ENCODE measurements at places on chromosomes 1 and 21. TPM values are rescaled to one million over a fixed set of nuclear protein-coding genes. Genes with fewer than 3 reads are reported as not detected.

DNA sequence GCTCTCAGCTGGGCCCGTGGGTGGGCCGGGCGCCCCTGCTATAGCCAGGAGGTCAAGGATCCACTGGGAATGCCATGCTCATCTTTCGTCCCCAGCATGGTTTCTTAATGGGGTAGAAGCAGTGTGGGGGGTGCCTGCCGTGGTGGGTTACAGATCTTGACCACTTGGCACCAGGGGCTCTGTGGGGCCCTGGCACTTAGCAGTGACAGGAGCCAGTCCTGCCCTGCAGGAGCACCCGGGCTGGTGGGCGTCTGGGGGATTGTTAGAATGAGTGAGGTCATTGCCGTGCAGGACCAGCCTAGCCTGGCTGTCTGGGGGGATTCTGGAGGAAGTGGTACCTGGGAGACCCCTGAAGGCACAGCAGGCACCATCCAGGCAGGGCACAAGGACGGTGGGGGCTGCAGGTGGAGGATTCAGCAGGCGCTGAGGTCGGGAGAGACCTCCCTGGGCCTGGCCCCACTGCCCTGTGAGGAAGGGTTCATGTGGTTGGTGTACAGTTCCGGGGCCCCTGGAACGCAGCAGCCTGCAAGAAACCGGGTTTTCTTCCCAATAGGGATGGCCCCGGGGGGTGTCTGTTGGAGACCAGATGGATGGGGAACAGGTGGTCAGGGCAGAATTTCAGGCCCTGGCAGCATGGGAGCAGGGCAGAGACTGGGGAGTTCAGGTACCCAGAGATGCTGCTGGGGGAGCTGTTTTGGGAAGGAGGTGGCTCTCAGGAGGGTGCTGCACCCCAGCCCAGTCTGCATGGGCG lies 4.8 kb downstream of the AIRE start:
- no peak for DNase-seq

DNA sequence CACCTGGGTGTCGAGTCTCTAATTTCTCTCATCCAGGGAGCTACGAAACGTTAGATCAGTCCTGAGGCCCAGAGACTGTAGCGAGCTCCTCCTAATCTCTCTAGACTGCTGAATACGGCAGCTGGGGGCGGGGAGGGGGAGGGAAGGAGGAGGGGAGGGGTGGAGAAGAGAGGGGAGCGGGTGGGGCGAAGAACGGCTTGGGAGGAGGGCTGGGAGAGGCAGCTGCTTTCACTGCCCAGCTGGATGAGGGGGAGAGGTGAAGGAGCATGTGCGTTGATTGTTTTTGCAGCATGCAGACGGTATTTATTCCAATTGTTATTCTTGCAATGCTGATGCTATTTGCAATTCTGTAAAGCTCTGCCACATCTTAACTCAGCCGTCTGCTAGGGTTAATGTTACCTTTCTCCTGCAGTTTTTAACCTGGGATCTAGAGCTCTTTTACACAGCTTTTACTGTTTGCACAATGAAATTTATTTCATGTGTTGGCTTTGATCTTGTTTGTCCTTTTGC lies 790 bp downstream of the DNAJC6 start:
- peak; percentile 75 for DNase-seq

DNA sequence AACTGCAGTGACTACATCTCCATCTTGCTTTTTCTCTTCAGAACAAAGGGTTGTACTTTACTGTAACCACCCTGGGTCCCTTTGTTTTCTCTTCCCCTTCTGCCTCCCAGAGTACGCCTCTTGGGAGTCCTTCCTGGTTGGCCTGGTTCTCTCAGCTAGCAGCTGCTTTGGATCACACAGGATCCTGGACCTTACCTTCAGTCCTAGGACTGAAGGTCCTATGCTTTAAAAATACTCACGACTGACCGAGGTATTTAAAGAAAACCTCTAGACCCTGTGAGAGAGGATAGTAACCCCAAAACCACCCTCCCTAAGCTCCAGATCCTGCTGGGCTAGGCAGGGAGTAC lies 4.8 kb downstream of the TRIM45 start:
- DNase-seq: no peak

- no peak for DNase-seq
These were observed 44.1 kb downstream of the GPR3 start for GRCh38 chr1:27436204-27437159.

DNA sequence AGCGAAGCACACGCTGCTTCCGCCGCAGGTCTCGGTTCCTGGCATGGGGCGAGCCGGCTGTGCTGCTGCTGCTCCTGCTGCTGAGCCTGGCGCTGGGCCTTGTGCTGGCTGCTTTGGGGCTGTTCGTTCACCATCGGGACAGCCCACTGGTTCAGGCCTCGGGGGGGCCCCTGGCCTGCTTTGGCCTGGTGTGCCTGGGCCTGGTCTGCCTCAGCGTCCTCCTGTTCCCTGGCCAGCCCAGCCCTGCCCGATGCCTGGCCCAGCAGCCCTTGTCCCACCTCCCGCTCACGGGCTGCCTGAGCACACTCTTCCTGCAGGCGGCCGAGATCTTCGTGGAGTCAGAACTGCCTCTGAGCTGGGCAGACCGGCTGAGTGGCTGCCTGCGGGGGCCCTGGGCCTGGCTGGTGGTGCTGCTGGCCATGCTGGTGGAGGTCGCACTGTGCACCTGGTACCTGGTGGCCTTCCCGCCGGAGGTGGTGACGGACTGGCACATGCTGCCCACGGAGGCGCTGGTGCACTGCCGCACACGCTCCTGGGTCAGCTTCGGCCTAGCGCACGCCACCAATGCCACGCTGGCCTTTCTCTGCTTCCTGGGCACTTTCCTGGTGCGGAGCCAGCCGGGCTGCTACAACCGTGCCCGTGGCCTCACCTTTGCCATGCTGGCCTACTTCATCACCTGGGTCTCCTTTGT lies 2.6 kb downstream of the TAS1R3 start:
- DNase-seq: no peak

DNA sequence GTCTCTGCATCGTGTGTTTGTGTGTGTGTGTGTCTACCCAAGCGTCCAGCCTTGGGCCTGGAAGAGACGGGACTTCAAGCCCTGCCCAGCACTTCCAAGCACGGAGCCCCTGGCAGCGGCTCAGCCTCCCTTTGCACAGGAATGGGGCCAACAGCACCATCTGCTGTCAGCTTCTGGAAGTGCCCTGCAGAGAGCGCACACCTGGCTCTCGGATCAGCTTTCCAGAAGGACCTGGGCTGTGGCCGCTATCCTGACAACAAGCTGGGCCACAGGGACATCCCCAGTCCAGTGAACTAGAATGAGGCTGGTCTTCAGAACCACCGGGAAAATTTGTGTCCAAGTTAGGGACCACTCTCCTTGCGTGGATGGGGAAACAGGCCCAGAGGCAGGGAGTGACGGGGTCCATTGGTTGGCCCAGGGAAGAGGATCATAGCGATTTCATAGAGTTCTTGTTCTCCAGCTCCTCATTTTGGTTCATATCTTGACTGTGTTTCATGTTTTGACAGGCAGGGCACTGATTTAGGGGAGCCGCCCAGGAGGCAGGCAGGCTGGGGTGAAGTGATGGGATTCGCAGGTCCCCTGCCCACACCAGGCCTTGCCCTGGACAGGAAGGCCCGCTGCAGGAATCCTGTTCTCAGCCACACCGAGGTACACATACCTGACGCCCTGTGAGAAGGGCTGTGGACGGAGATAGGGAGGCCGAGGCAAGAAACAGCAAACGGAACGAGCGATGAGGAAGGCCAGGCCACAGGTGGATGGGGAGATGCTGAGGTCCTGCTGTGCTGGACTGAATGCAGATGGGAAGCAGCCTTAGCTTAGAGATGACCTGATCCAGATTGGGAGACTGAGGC lies 38.4 kb downstream of the TAS1R2 start:
- peak; percentile 40 for DNase-seq

- DNase-seq: no peak
These were observed 152.4 kb downstream of the HLX start for GRCh38 chr1:221031458-221032203.

TRIM67 gene
- 44.9 TPM for total RNA-seq

ERICH3 gene
- 16.7 TPM for total RNA-seq

All from occipital lobe (tissue), 3 donors.